ENCODE measurements at places on chromosomes 2 and 18.

DNA sequence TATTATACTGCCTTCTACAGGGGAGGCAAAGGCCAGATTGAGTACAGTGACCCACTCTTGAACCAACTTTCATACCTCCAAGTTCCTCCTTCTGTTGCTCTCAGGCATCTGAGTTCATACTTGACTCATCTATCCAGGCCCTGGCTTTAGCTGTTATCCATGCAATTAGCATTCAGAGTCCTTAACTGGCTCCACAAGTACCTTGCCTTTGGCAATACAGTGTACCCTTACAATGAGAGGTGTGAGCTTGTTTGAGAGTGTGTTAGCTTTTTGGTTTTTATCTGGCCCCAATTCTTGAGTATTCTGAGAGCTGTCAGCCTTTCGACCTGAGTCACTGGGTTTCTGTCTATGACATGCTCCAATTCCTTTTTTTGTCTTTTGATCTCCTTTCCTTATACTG is 60.2 kb downstream of the EHD3 start:
- no peak for DNase-seq

- DNase-seq: no peak
Measured at GRCh38 chr2:231227310-231228162, 29.1 kb downstream of the ARMC9 start.

GRCh38 chr2:174682578-174683391 is 81.5 kb downstream of the CHRNA1 start:
- DNase-seq: peak; percentile 92

DNA sequence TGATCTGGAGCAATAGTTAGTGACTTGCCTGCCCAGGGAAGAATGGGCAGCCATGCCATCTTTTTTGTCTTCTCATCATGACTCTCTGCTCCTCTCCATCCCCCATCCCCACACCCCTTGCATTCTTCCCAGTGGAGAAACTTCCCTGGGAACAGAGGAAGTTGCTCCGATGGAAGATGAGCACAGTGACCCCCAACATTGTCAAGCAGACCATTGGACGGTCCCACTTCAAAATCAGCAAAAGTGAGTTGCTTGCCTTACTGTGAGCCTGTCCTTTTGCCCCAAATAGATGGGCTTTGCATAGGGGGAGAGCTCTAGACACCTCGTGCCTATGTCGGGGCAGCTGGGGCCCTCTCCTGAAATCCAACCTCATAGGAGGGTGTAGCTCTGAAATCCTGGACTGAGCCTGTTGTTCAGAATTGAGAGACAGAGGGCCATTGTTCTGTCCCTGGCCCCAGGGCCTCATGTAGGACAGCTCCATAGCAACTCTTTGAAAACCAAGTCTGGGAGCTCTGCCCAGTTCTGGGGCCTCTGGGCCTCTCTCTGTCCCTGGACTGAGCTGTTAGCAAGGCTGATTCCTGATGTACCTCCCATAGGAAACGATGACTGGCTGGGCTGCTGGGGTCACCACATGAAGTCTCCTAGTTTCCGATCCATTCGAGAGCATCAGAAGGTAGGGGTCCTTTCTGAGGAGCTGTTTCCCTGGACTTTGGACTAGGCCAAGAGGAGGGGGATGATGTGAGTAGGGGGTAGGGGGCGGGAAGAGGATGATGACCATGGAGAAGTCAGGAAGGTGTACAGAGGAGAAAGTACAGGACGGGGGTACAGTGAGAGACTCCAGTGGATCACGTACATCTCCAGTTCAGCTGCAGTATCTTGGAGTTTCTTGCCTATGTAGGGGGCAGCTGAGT is 35.2 kb downstream of the TTLL4 start:
- DNase-seq: peak; percentile 94

- DNase-seq: peak; percentile 93
Measured at GRCh38 chr18:11908182-11909060, at the start of gene MPPE1. MPPE1 (minus strand) TSS chr18:11908317; CDS start chr18:11897264, 11,053 bp downstream.

DNA sequence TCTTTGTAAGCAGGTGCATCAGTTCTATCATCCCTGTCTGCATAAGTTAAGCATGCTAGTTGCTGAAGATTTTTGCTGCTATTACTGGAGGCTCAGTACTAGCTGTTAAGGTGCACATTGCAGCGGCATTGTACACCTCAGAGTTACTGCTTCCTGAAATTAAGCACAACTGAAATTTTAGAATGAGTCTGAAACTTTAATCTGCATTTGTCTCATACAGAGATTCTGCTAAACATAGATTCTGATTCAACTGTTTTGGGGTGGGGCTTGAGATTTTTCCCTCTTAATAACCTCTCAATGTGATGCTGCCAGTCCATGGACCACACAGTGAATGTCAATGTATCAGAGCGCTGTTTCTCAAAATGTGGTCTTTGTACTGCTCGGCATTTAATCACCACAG is 585.7 kb upstream of the GCFC2 start:
- no peak for DNase-seq

GRCh38 chr2:37689751-37690150 is 18.3 kb upstream of the CDC42EP3 start:
- DNase-seq: no peak

DNA sequence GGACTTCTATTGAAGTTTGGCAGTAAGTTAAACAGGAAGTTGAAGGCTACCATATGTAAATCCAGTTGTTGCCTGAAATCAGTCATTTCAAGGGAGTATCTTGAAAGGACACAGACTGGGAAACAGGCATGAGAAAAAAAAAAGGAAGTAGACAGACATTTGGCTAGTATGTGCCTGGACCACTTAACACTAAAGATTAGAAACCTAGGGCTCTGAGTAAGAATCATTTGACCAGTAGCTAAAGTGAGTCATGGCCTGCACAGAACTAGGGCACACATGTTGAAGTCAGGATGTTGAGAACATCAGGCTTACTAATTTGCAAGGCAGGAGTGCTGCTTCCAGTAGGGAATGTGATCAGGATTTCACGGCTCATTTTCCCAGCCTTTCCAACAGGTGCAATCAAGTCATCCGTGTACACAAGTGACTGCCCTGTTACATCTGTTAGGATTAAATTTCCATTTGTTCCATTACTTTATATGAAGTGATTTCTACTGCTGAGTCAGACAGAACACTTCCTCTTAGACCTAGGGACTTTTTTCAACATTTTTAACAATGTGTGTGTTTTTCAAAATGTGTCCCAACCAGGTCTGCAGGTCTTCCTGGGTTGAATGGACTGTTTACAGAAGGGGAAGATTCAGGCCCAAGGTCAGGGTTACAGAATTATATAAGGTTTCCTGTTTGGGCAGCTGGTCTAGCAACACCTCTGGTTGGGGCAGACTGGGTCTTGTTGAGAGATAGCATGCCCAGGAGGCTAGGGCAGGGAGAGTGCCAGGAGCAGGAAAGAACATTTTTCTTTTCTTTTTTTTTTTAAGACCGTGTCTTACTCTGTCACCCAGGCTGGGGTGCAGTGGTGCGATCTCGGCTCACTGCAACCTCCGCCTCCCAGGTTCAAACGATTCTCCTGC is 145.6 kb downstream of the TGIF1 start:
- no peak for DNase-seq

- no peak for DNase-seq
Measured at GRCh38 chr2:32168513-32168912, 2.8 kb downstream of the SLC30A6 start.

- DNase-seq: no peak
Measured at GRCh38 chr18:79685281-79685680, 5.7 kb downstream of the CTDP1 start.

GRCh38 chr18:74303306-74303705 is 11.5 kb upstream of the CYB5A start:
- DNase-seq: no peak

GRCh38 chr2:178268435-178268834 is 74.1 kb downstream of the OSBPL6 start:
- no peak for DNase-seq

GRCh38 chr2:41900101-41900577 is 147.7 kb upstream of the PKDCC start:
- DNase-seq: no peak

- no peak for DNase-seq
Measured at GRCh38 chr2:38622210-38622609, 19.5 kb upstream of the HNRNPLL start.

GRCh38 chr18:31056296-31056695 is 13.8 kb upstream of the DSC3 start:
- DNase-seq: no peak

GRCh38 chr2:43486603-43487002 is 109.2 kb downstream of the THADA start:
- no peak for DNase-seq

DNA sequence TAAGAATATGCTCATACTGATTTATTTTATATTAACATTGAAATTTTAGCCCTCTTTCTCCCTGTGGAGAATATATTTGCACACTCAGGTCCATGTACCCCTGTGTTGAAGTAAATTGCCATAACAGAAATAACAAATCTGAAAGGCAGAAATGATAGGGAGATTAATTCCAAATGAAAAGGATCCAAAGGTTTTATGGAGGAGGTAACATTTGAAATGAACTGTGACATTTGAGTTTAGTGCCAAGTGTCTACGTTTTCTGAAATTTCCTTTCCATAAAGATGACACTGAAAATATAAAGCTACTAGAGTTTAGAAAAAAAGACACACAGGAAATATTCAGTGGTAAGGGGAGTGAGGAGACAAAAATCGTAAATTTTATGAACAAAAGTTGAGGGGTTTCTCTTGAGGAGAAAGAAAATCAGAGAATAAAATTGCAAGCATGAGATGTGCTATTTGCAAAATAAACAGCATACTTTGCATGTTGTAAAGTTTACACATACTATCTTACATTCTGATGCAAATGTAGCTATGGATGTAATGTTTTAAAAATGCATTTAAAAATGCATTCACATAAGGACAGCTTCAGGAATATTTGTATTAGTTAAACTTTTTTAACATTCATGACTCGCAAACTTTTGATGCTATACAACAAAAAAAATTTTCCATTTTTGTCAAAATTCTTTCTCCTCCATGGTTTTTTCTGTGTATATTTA is 69.5 kb downstream of the BAZ2B start:
- DNase-seq: no peak

DNA sequence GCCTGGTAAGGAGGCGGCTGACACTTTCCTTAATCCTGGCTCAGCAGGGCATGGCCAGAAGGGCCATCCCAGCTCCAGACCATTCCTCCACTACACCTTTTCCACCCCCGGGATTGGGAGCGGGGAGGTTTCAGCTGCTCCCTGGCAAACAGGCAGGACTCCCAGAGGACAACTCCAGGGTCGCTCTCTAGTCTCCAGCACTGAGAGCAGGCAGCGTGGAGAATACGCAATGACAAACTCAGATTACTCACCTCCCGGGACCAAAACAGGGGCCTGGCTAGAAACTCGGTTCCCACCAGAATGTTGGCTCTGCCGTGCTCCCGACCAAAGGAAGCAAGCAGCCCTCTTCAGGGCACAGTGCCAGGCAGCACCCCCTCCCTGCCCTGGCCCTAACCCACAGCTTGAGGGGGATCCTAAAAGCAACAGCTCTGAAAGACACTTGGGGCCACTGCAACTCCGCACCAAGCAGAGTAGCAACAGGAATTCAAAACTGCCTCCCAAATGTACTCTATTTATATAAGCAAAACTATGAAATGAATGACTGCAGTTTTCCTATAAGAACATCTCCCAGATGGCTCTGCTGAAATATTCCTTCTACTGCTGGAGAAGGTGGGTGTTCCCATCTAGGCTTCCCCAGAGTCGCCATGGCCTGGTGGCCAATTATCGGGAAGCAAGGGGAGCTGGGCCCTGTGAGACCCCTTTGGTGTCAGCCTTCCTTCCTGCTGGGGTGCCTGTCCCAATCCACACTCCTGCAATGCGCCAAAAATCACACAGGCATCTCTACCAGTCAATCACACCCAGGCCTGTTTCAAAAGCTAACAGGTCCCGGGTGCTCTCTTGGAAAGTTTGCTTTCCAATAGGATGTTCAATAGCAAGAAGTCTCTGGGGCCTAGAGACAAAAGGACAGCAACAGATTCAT is 61.2 kb upstream of the POMC start:
- DNase-seq: peak; percentile 68

DNA sequence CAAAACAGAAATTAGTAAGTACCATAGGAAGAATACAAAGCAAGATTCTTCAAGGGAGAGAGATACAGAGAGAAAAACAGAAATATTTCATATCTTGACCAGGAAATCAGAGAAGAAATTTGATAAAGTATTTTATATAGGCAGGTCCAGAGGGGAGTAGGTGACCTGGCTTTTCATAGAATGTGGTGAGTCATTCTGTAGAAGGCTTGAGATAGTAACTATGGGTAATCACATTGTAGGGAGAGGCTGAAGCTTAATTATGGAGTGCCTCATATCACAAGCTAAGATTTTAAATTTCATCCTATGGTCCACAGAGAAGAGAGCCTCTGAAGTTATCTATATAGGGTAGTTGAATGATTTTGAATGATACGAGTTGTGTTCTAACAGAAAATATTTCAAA is 195.0 kb upstream of the CYRIA start:
- DNase-seq: no peak

DNA sequence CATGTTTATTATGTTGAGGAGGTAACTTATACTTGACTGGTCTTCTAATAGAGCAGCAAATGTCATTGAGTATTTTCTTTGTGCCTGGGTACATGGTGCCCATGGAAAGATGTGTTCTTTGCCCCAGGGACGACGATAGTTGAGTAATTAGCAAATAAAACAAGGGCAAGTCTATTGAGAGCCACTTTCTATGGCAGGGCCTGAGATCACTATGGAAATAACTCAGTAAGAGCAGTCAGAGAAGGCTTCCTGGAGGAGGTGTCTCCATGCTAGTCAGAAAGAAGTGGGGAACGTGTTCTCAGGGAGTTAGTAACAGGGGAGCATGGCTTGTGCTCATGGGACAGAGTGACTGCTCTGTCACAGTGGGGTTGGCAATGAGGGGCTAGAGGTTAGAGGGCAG is 28.6 kb downstream of the CTIF start:
- no peak for DNase-seq

DNA sequence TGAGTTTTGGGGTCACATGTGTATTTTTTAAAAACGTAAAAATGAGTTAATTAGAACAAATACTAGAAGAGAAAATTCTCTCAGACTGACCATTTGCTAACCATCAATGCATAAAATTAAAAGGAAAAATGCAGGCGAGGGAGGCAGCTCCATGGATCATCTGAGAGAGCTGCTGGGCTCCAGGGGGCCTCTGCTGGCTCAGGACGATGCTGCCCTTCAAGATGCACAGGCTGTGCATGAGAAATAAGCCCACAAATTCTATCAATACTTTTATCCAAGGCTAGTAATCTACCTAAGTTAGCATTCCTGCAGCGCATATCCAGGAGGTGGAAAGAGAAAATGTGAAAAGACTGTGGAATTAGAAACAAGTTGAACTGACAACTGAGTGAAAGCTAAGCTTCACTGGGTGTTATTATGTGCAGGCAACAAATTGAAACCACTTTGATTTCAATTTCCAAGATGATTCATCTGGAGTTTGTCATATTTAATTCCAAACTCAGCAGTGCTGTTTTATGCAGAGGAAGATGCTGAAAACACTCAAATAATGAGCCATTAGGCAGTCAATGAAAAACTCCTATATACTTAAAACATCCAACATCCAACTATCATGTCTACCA is 261.1 kb downstream of the NBAS start:
- DNase-seq: no peak

DNA sequence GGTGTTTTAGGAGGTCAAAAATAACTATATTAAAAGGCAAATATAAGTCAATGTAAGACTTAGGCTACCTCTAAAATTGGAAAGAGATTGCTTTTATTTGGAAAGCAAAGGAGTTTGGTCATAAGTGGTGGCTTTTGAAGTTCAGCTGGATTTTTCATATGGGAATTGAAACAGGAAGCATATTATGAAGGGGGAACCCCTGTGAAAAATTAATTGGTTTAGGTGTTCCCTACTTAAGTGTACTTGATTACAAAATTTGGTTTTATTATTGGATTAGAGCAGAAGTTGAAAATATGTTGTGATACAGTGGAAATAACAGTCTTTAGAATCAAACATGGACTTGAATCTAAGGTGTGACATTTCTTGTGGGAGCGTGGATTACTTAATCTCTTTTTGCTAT is 121.4 kb upstream of the TTC27 start:
- DNase-seq: no peak
